ENCODE measurements at places on chromosomes 16 and 17.

- no peak for DNase-seq
Measured at GRCh38 chr17:31308372-31309334, 5.2 kb downstream of the EVI2B start.

- DNase-seq, result no peak
Measured at GRCh38 chr16:77943801-77944200, 78.5 kb upstream of the CLEC3A start.

DNA sequence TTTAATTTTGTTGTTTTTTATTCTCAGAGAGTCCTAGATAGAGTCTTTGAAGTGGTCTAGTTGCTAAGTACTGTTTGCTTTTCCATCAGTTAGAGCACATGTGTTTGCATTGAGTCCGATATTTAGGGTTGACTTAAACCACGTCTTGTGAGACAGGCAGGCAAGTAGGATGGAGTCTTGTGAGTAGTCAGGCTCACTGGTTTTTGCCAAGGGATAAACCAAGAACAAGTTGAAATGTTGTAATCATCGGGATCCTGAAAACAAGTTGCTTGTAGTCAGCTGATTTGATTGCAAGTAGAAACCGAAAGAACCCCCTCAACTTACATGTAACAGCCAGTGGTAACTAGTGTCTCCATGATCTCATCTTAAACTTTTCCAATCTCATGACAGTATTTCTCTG is 17.2 kb downstream of the ATP6V0A1 start:
- no peak for DNase-seq

GRCh38 chr17:49951362-49952082 is 17.5 kb upstream of the DLX4 start:
- DNase-seq, result no peak

- no peak for DNase-seq
Measured at GRCh38 chr16:47523342-47524006, 62.3 kb downstream of the PHKB start.

DNA sequence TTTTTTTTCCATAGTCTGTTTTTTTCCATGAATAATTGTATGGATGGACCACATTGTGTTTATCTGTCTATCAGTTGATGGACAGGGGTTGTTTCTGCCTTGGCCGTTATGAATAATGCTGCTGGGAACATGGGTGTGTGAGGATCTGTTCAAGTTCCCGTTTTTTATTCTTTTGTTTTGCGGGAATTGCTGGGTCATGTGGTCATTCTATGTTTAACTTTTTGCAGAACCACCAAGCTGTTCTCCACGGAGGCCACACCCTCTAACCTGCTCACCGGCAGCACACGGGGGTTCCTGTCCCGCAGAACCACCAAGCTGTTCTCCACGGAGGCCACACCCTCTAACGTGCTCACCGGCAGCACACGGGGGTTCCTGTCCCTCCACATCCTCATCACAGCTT is 5.9 kb upstream of the MSLN start:
- DNase-seq, result no peak

DNA sequence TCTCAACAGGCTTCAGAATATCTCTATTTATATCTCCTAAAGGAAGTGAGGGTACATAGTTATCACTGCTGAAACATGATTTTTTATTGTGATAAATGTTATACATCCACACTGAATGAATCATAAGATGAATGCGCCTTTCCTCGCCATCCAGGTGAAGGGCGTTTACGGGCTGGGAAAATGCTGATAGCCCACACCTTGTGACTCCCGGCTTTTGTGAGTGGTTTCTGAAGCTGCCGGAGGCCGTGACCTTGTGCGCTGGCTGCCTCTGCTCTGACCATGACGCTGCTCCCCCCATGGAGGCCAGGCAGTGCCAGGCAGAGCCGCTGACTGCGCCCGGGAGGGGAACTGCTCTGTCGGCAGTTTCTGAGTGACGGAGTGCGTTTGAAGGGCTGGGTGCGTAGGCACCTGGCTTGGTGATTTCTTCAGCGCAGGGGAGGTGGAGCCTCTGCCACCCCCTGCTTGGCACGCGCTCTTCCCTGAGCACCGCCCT is 97.2 kb downstream of the RAP1GAP2 start:
- no peak for DNase-seq

DNA sequence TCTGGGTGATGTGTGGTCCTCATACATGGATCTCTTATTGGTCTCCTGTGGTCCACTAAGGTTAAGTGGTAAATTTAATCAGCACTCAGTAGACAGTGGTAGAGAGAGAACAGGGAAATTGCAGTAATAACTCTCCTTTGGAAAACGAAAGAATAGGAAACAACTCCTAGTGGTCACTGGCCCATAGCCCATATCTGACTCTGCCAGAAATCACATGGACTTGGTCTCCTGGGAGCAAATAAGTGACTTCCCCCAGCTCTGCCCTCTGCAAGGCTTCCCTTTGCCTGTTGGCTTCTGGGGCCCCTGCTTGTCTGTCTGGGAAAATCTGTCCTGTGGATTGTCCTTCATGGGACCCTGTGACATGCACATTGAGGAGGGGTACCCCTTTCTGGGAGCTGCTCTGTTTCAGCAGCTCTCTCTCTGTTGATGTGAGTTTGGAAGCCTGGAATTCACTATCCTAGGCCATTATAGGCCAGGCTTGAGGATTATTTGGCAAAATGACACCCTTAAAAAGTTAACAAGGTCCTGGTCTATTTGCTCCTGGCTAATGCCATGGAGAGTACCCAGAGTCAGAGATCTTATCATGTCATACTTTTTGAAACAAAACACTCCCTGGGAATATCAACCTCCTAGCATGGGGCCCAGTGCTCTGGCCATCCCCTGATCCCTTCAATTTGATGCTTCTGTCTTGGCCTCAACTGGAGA is 58.0 kb upstream of the HNF1B start:
- no peak for DNase-seq
